A549 treated with CORT108297 at 1 μM for 4 hours (cell line): ENCODE measurements at places on chromosomes 11 and 22. TPM values are rescaled to one million over a fixed set of nuclear protein-coding genes. Genes with fewer than 3 reads are reported as not detected.

PRR5L gene
- total RNA-seq: 9.9 to 12.6 TPM (median 11.2 TPM) in 5 replicates

BTG4 gene
- total RNA-seq: 0.08 to 0.18 TPM (median 0.12 TPM) in 3 of 5 replicates, not detected in the others

FAM180B gene
- not detected in 5 replicates for total RNA-seq

OR51B5 gene
- total RNA-seq: not detected in 5 replicates

SNX32 gene
- 0.06 to 0.27 TPM (median 0.08 TPM) in 3 of 5 replicates, not detected in the others for total RNA-seq

A4GALT gene
- 13.4 to 19.4 TPM (median 17.6 TPM) in 5 replicates for total RNA-seq

APOL4 gene
- total RNA-seq: not detected in 5 replicates

MS4A3 gene
- total RNA-seq: not detected in 5 replicates

OR5B21 gene
- total RNA-seq: not detected in 5 replicates

MOV10L1 gene
- total RNA-seq: not detected in 5 replicates

PLA2G3 gene
- not detected in 5 replicates for total RNA-seq

CALCB gene
- total RNA-seq: 0.07 to 0.09 TPM in 2 of 5 replicates, not detected in the others

MMP10 gene
- 0.59 to 1.3 TPM (median 0.88 TPM) in 5 replicates for total RNA-seq

RFPL2 gene
- total RNA-seq: 0.07 to 0.21 TPM (median 0.11 TPM) in 5 replicates

SMC1B gene
- total RNA-seq: 0.02 to 0.03 TPM (median 0.03 TPM) in 3 of 5 replicates, not detected in the others

ACTN3 gene
- total RNA-seq: 0.02 to 0.06 TPM in 2 of 5 replicates, not detected in the others

MMP8 gene
- total RNA-seq: not detected in 5 replicates

PATE4 gene
- not detected in 5 replicates for total RNA-seq

KCNJ5 gene
- 0.01 to 0.03 TPM (median 0.02 TPM) in 5 replicates for total RNA-seq

ANGPTL5 gene
- 0.05 TPM in 2 of 5 replicates, not detected in the others for total RNA-seq

VSIG10L2 gene
- total RNA-seq: not detected in 5 replicates

OR52I2 gene
- total RNA-seq: not detected in 5 replicates

ARHGEF17 gene
- 8.4 to 13.9 TPM (median 13.6 TPM) in 5 replicates for total RNA-seq

TMEM191C gene
- total RNA-seq: 0.65 to 2.0 TPM (median 1.4 TPM) in 5 replicates

DDIAS gene
- 16.1 to 19.4 TPM (median 18.4 TPM) in 5 replicates for total RNA-seq

RBMXL2 gene
- total RNA-seq: not detected in 5 replicates

HOATZ gene
- not detected in 5 replicates for total RNA-seq

RASSF10 gene
- total RNA-seq: 5.7 to 7.0 TPM (median 5.8 TPM) in 5 replicates

LARGE2 gene
- total RNA-seq: 1.2 to 3.6 TPM (median 2.4 TPM) in 5 replicates

PRMT3 gene
- total RNA-seq: 27.1 to 37.4 TPM (median 30.5 TPM) in 5 replicates
